ENCODE measurements at places on chromosomes 2 and 18.

GRCh38 chr2:12326449-12327190, 390.1 kb upstream of the TRIB2 start:
- no peak for DNase-seq

GRCh38 chr2:96083064-96083939, 33.1 kb downstream of the ADRA2B start:
- DNase-seq: no peak

- no peak for DNase-seq
Observed at GRCh38 chr2:173669271-173669853, 295.8 kb downstream of the SP3 start.

- DNase-seq: no peak
Observed at GRCh38 chr18:46407486-46408166, 249.4 kb downstream of the LOXHD1 start.

DNA sequence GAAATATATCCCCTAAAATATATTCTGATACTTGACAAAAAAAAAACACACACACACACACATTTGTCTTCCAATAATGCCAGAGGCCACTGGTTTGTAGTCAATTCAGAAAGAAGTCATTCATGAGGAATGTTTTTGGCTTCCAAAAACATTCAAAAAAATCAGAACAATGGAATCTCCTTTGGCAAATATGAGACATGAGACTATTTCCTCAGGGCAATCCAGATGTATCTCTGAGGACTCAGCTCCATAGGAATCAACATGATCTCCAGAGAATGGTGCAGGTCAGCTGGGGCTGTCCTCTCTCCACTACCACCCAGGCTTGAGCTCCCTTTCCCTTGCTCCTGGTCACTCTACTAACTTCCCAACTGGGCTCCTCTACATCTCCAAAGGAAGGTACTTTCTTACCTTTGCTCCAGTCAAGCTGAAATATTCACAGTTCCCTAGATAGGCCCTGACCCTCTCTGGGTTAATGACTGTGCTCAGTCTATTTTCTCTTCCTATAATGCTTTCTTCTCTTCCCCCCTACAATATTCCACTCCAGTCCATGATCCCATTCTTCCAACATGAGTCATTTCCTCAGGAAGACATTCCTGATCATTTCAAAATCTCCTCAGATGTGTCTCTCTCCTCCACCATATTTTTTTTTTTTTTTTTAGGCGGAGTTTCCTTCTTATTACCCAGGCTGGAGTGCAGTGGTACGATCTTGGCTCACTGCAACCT, 145.3 kb downstream of the C1D start:
- DNase-seq: no peak

DNA sequence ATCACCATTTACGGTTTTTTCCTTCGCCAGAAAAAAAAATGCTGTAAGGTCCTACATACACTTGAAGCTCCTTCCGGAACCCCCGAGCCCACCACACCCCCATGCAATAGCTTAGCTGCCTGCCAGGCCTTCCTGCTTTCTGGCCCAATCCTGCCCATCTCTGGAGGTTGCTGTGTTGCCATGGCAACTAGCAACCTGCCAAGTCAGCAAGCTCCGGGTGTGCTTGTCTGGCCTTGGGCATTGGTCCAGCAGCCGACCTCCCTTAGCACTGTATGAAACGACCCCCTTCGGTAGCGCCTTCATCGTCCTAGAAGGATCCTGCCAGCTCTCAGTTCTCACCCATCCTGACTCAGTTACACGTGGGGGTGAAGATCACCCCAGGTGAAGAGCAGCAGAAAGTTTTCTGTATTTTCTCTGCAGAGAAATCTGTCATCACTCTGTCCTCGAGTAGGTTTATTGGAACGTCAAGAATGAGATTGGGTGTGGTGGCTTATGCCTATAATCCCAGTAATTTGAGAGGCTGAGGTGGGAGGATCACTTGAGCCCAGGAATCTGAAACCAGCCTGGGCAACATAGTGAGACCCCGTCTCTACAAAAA, 47.4 kb upstream of the MTCL1 start:
- no peak for DNase-seq

DNA sequence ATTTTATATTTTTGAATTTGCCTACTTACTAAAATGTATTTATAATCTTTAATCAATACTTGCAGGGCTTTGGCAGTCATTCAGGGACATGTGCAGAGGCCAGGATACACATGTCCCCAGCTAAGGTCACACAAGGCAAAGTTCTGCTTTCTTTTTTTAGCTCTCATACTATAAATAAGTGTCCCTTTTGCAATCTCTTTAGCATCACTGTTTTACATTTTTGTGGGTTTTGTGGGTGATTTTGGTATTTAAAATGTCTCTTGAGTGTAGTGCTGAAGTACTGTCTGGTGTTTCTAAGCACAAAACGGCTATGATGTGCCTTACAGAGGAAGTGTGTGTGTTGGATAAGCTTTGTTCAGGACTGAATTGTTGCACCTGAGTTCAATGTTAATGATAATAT, 309.0 kb upstream of the GULP1 start:
- no peak for DNase-seq

GRCh38 chr18:78905334-78905733, 74.3 kb upstream of the SALL3 start:
- DNase-seq: no peak

DNA sequence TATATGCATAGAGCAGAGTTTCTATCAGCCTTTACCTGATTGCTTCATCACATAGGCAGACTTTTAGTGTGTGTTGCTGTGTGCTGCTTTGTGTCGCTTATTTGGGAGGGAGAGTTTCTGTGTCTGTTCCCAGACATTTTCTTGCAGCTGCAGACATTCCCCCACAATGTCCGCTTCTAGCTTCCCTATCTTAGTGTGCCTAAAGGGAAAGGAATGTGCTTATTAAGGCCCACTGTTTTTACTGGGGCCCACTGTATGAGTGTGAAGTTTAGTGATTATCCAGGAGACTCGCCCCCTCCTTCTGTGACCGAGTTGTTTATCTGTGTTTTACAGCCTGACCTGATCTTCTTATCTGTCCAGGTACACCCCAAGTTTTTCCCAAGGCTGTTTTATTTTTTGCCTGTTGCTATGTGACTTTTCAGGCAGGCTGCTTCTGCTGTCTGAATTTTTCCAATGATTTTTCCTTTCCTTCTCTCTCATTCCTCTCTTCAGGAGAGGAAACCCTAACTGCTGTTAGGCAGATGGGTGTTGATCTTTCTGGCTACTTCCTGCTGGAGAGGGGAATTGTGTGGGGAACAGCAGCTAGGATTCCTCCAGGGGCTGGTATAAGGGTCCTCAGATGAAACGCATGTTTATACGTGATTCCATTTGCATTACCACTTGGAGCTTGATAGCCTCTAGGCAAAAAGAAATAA, 47.6 kb downstream of the STK17B start:
- DNase-seq: no peak

DNA sequence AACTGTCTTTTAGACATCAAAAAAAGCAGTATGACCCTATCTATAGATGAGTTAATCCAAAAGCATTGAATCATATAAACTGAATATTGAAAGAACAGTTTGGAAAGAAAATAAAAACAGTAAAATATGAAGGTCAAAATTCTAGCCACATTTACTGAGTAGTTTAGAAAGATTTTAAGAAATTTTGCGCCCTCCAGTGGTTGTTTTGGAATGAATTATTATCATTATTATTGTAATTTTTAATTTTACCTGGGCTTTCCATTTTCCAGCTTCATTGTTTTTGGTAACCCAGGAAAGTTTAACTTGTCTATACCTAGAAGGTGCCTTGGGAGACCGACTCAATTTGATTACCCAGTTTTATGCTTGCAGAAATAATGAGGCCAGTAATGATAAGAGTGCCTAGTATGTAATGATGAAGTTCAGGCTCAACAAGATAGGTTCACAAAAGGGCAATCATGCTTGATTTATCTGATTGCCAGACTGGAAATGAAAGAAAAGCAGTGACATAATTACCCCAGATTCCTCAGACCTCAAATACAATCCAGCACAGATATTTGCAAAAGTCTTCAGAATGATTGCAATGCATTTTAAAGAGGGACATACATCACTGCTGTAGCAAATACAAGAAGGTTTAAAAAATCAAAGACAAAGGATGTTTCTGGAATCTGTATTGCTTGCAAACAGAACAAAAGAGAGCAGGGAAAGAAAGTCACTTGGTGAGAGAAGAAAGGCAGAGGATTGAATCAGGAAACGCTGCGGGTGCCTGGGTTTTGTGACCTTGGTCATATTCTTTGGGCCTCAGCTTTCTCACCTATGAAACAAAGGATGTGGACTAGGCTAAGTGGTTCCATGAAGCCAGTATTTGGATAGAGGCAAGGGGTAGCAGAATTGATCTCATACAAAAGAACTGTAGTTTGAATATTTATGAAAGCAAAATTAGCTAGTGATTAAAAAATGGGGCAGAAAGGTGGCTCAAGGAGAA, 153.8 kb downstream of the MAP2 start:
- no peak for DNase-seq

GRCh38 chr2:216082805-216083204, 1.1 kb downstream of the TMEM169 start:
- no peak for DNase-seq

GRCh38 chr2:35428548-35428947, 927.0 kb upstream of the CRIM1 start:
- DNase-seq: peak; percentile 1

DNA sequence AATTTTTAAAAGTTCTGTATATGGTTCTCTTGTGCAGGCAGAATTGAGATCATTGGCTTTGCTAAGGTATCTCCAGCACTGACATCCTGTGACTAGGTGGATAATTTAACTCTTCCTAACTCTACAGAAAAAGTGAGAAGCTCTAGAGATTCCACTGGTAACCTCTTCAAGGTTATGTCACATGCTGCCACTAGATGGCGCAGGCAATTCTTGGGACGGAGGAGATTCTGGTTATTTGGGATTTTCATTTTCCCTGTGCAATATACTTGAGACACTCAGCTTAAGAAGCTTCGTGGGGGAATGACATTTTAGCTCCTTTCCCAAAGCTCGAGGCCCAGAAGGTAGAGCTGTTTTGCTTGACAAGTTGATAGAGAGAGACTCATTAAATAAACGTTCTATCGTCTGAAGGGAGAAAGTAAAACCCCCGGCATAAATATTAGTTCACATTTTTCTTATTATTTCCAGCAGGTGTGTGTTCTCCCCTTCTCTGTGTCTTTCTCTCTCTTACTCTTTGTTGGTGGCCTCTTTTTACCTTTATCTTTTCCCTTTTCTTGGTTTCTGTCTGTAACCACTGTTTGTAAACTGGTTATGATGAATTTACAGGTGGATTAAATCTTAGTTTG, 26.6 kb upstream of the LANCL1 start:
- DNase-seq: no peak

GRCh38 chr18:59853380-59853779, 46.4 kb upstream of the PMAIP1 start:
- no peak for DNase-seq

DNA sequence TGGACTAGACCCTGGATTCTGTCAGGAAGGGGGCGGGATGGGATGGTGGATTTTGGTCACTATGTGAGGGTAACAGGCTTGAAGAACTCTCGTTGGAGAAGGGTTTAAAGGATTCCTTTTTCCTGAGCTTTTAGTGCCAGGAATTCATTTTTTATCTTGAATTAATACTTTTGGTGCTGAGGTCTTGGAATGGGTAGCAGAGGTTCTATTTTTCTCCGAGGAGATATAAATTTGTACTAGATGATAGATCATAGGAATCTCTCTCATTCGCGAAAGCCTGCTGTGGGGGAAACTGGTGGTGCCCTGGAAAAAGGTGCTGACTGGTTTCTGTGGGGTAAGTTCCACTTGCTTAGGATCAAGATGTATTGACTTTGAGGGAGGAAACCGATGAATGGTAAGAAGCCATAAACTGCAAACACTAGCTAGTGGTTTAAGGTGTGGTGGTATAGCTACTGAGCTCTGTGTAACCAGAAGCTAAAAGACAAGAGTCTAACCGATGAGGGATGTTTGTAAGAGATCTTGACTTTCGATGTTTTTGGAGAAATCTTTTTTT, 706 bp downstream of the AGPS start:
- DNase-seq: no peak

DNA sequence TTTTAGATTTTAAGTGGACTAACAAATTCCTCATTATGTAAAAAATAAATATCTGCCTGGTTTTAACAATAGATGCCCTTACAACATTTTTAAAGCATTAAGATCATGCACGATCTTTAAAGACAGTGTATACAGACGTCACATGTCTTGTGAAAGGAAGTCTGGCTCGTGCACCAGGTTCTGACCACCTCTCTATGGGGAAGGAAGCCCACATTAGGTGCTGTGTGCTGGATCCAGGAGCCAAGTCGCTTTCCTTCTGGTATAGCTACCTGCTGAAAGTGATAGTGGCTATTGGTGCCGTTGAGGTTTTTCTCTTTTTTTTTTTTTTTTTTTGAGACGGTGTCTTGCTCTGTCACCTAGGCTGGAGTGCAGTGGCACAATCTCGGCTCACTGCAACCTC, 116.5 kb downstream of the NCK2 start:
- no peak for DNase-seq

- DNase-seq: no peak
Observed at GRCh38 chr2:177000061-177000714, 212.4 kb upstream of the HNRNPA3 start.

Measured in stimulated activated CD4-positive, alpha-beta T cell treated with anti-CD3 and anti-CD28 coated beads, Interleukin-4, amount 100 ng/mL, for 4 hours (primary cell).